ENCODE measurements at places on chromosomes 1 and 21.
A peak's percentile ranks its signal among the peaks of the same experiment; 100 is the strongest.

GRCh38 chr1:8540971-8541370, 223.1 kb downstream of the SLC45A1 start:
- no peak for DNase-seq

DNA sequence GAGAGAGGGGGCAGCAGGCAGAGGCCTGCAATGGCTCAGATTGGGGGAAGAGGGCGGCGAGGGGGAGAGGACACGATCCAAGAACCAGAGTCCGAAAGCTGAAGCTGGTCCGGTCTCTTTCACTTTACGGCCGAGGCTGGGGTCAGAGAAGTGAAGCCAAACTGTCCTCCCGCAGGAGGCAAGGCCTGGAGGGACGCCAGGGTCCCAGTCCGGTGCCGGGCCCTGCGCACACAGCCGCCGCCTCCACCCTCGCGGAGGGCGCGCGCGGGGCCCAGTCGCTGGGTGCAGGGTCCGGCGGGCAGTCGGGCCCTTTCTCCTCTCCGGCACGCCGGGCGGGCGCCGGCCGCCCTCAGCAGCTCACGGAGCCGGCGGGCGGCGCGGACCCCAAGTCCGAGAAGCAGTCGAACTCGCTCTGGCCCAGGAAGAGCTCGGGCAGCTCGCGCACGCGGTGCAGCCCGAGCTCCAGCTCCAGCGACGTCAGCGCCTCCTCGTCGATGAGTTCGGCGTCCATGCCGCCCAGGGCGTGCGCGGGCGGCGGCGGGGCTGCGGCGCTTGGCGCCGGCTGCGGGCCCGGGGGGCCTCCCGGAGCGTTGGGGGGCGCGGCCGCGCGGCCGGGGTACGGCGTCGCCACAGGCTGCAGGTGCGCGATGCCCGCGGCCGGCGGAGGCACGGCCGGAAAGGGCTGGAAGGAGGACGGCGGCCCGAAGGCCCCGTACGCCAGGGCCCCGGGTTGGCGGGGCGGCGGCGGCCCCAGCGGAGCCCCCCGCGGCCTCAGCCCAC, 749 bp downstream of the CITED4 start:
- no peak for DNase-seq

GRCh38 chr1:161038523-161039153, at the start of gene TSTD1:
Gene TSTD1 (minus strand): TSS chr1:161038964. CDS start chr1:161038889, 75 bp downstream.
- DNase-seq = peak; percentile 84

GRCh38 chr1:186299570-186299969, 75.5 kb downstream of the TPR start:
- DNase-seq = no peak

GRCh38 chr1:21152423-21153100, 24.1 kb downstream of the EIF4G3 start:
- no peak for DNase-seq

GRCh38 chr1:167856711-167857418, 57.1 kb downstream of the ADCY10 start:
- no peak for DNase-seq

DNA sequence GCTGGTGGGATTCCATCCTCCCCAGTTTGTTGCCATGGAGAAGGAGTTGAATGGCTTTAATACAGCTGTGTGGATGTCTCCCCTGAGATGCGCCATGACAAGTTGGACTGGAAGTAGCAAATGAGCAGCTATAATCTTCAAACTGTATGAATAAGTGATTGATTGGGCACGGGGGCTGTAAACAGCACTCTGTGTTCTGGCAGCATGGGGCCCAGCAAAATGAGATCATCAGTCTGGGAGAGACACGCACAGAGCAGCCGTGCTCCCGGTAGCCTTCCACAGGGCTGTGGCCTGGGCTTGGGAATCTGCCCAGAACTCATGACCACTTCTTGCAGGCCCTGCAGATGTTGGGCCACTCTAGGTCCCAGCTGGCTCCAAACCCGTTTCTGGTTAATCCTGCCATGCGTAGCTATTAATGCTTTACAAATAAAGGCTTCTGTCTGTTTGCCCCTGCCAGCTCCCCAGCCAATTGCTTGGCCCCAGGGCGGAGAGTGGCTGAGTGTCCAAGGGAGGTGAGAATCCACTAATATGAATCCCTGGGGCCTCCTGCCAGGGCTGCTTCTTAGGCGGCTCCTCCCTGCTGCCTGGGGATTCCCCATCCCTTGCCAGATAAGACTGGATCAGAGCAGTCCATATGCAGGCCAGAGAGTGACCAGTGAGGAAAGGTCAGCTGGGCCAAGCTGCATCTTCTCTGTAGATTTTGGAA, 642.9 kb downstream of the AJAP1 start:
- no peak for DNase-seq

DNA sequence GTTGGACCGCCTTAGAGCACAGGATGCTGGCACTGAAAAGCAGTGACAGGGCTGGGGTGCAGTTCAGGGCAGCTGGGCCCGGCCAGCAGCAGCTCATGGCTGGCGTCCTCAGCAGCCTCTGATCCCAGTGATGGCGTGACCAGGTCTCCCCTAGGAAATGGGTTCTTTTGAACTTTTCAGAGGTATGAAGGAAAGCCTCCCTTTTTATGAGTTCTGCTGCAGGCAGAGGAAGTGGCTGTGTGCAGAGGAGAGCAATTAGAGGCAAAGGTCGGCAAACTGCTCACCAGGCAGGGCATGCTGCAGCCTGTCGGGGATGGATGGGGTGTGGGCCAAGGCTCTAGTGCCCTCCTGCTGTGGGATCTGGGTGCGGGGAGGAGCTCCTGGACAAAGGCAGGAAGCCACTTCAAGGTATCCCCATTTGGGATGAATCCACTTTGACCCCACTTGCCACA, 45.6 kb upstream of the RAB4A start:
- DNase-seq = no peak

DNA sequence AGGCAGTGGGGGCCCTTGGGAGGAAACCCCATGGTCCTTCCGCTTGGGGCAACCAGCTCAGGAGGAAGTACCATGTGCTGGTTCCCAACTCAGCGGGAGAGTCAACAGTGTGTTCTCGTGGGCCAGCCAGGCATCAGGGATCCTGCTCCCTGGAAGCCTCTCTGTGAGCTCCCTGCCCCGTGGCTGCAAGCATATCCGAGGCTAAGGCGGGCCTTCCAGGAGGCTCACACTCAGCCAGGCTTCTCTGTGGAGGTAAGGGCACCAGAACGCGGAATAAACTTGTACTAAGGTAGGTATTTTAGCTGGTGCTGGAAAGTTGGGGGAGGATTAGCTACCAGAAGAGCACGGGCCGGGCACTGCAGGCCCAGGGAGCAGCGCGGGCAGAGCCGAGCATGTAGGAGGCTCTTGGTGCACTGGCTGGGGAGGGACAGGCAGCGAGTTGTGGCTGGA, 74.7 kb upstream of the POU3F1 start:
- no peak for DNase-seq

DNA sequence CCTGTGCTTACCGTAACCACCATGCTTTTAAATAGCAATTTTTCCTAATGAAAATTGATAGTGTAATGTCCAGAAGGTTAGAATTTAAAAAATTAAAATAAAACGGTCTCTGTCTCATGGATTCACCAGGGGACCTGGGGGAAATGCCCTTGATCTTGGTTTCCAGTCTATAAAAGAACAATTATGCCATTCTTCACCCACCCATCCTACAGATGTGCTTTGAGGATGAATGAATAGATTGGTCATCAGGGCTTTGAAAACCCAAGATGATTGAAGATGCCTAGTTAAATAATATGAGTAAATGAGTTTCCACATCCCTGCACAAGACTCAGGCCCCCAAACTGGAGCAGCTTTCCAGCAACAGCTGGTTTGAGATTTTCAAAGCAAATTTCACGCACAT, 38.7 kb downstream of the CNN3 start:
- no peak for DNase-seq

DNA sequence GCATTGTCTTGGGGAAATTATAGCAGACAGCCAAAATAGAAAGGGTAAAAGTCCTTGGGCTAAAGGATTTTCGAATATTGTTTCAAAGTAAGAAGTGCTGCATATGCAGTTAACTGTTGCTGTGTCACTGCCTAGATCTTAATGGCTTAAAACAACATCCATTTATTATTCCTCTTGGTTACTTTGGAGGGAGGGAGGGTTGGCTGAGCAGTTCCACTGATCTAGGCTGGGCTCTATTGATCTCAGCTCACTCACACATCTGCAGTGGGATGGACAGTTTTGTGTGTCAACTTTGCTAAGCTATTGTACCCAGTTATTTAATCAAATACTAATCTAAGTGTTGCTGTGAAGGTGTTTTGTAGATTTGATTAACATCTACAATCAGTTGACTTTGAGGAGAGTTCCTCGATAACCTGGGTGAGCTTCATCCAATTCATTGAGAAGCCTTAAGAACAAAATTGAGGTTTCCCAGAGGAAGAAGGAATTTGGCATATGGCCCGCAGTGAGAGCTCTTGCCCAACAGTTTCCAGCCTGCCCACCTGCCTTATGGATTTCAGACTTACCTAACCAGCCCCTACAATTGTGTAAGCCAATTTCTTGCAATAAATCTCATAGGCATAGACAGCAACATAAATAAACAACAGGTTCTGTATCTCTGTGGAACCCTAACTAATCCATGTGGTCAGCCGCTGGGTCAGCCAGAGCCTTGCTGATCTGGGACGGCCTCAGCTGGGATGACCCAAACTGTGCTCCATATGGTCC, 187.3 kb downstream of the AK5 start:
- DNase-seq = no peak

- DNase-seq = no peak
Observed at GRCh38 chr1:242842094-242842493, 317.6 kb upstream of the PLD5 start.

GRCh38 chr1:39258146-39258924, 53.8 kb downstream of the MACF1 start:
- DNase-seq = peak; percentile 45

DNA sequence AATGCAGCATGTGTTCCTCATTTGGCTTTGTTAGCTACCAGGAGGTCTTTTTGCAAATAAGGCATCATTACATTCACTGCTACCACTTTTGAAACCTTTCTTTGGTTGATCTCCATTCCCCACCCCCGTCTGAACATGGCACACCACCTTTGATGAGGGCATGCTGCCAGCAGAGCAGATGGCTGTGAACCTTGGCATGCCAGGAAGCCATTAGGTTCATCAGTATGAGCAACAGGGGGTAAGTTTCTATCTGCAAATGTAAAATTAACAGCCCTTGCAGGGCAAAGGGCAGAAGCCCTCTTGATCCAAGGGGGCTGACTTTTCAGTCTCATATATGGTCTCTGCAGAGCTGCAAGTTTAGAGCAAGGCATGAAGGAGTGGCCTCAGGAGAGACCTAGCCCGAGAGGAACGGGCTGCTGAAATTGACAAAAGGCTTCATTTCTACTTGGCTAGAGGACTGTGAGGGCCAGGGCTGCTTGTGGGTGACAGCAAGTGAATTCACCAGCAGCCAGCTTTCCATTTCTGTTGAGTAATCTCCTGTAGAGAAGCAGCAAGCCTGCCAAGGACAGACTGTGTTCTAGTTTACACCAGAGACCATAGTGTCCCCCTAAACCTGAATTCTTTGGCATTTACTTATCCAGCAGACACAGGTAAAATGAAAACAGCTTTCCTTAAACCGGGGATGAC, 127.9 kb downstream of the ZNF326 start:
- DNase-seq = no peak

GRCh38 chr1:50023292-50024159, at the start of gene AGBL4:
Gene AGBL4 (minus strand): TSS chr1:50023954.
- DNase-seq = no peak

- DNase-seq = peak; percentile 68
Observed at GRCh38 chr1:100440075-100440809, 87.9 kb downstream of the CDC14A start.

DNA sequence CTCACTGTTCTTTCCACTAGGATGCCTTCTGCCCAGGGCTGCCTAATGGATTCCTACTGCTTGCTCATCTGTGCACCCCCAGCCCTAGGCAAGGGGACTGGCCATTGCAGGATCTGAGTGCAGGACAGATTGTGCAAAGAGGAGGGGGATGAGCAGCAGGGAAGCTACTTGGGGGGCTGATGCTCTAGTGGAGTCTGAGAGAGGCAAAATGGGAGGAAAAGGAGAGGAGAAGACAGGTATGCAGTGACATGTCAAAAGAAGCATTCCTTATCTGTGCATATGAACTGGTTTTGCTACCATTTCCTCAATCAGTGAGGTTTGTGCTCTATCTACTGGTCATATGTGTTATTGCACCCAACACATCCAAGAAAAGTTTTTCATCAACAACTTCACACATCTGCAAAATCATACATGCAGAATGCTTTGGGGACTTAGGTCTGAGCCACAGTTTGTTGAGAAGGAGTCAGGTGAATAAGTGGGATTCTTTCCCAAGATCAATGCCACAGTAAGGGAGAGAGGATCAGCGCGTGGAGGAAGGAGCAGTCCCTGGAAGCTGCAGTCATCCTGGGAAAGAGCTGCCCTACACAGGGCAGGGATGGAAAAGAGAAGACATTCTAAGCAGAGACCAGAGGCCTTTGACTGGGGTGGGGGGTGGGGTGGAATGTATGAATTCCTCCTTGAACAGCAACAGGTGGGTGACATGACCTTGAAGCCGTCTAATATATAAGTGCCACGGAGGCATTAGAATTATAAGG, 14.4 kb downstream of the SLC5A9 start:
- DNase-seq = no peak

DNA sequence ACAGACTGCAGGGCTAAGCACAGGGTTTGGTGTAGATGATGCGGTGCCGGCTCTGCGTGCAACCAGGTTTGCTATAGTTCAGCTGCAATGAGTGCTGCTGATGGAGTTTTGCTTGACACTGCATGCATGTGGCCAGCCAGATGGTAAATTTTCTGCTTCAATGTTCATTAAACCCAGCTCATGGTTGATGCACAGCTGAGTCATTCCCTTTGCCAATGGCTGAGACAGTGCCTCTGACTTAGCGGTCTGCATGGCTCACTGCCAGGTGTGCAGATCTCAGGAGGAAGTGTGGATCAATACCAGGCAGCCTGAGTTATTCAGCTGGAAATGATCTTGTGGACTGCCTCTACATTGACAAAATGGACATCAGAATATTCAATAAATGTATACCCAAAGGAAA, 172.7 kb upstream of the ZP4 start:
- DNase-seq = no peak

- DNase-seq = no peak
Observed at GRCh38 chr1:50970931-50971582, 1.0 kb downstream of the CDKN2C start.

- DNase-seq = no peak
Observed at GRCh38 chr1:228753287-228753686, 18.0 kb downstream of the RHOU start.

DNA sequence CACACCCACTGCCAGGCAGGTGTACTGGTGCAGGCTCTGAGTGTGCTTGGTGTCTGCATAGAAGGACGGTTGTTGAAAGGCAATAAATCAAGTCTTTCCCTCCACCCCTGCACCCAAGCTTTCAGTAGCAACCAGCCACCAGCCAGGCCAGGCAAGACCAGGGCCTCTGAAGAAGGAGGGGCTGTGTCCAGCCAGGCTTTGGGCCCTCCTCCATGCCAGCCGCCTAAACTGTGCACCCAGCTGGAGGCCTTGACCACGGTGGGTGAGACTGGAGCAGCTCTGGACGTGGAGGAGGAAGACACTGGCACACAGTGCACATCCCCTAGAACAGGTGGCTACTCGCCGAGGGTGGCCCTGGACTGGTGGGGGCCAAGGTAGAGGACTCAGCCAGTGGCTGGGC, 4.9 kb downstream of the OLIG2 start:
- no peak for DNase-seq

DNA sequence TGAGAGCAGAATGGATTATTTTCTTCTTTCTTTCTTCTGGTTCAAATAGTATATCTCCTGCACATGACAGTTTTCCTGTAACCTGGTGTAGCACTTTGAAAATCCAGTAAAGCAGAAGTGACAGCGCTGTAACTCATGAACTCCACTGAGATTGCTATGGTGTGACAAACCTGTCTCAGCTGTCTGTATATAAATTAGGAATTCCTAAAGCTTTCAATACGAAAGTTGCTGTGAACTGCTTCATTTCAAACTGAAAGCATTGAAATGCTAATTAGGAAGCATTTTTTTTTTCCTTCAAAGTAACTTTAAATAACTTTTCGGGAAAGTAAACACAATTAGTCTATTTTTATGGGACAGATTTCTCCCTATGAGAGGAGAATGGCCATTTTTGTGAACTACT, 646.9 kb upstream of the ZP4 start:
- DNase-seq = no peak
